Activated CD8-positive, alpha-beta T cell treated with anti-CD3 and anti-CD28 coated beads, Interleukin-2, amount 10 ng/mL, durations not matched to agents 7 days and 5 days (primary cell): ENCODE measurements at places on chromosomes 4 and X.

DNA sequence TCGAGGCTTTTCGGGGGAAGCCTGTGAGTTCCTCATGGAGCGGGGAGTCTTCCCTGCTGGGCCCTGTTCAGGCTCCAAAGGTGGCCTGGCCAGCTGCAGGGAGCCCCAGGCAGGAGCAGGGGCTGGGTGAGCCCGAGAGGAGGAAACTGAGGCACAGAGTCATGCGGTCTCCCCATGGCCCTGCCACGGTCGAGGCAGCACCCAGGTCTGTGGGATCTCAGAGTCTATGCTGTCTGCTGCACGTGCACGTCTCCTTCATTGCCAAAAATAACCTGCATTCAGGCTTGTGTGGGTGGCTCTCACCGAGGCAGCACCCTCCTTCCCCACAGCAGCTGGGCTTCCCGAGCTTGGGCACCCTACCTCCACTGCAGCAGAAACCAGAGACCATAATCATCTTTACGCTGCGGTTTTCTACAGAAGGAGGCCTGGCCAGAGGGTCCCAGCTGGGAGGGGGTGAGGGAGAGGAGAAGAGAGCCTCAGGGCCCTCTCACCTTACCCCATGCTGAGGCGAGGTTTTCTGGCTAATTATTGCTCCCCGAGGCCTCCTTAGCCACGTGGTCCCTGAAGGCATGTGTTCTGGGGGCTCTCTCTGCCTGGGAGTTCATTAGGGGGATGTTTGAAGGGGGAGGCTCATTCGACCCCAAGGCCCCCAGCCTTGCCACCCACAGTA lies 64.3 kb downstream of the CPZ start:
- H3K27ac ChIP-seq = no peak overlapping the region
- no peak overlapping the region for H3K4me3 ChIP-seq
- H3K27me3 ChIP-seq = no peaks in the 10 kb centered on the region
- no peaks in the 10 kb centered on the region for H3K4me1 ChIP-seq

GRCh38 chr4:4935974-4936373 lies 76.5 kb downstream of the MSX1 start:
- no peak overlapping the region for H3K27ac ChIP-seq
- H3K4me3 ChIP-seq = no peak overlapping the region
- H3K4me1 ChIP-seq = no peaks in the 10 kb centered on the region
- no peak for DNase-seq

DNA sequence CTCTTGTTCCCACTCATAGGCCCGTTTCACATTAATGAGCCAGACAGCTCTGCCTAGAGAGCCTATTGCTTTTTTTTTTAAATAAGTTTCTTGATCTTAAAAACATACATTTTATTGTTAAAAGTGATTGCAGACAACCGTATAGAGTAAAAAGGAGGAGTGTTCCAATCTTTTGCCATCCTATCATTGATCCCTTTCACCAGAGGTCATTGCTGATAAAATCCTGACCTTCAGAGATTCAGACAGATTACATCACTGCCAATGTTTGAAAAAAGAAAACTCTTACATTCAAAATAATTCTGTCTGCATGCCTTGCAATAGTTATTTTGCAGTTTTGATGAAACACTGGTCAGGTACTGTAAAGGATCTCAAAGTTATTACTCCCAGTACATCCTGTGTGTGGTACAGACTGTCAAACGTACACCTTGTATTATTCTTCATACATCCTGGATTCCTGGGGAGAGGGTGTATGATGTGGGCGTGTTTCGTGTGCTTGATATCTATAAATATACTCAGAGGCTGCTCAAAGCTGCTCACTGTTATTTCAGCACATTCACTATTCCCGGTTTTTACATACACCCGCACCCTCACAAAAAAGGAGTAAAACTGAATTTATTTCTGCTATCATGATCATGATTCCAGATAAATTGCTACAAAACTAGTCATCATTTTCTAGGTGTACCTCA lies 15.4 kb upstream of the KLHL2 start:
- no peaks in the 10 kb centered on the region for H3K27me3 ChIP-seq
- H3K4me1 ChIP-seq = peaks cover 24% of the 10 kb centered on the region
- peaks cover 3% of the 10 kb centered on the region for H3K36me3 ChIP-seq
- DNase-seq = no peak
- no peak overlapping the region for H3K4me3 ChIP-seq
- H3K27ac ChIP-seq = no peak overlapping the region

GRCh38 chr4:66855956-66856355 lies 689.3 kb downstream of the CENPC start:
- H3K27me3 ChIP-seq = no peaks in the 10 kb centered on the region
- no peak for DNase-seq
- no peaks in the 10 kb centered on the region for H3K36me3 ChIP-seq
- H3K27ac ChIP-seq = no peak overlapping the region
- no peak overlapping the region for H3K4me3 ChIP-seq
- H3K4me1 ChIP-seq = no peaks in the 10 kb centered on the region
